Midbrain (tissue), 1 donor: ENCODE measurements at places on chromosomes 5 and 9.

- DNase-seq: no peak
Measured at GRCh38 chr5:150246429-150246828, 43.1 kb downstream of the CAMK2A start.

DNA sequence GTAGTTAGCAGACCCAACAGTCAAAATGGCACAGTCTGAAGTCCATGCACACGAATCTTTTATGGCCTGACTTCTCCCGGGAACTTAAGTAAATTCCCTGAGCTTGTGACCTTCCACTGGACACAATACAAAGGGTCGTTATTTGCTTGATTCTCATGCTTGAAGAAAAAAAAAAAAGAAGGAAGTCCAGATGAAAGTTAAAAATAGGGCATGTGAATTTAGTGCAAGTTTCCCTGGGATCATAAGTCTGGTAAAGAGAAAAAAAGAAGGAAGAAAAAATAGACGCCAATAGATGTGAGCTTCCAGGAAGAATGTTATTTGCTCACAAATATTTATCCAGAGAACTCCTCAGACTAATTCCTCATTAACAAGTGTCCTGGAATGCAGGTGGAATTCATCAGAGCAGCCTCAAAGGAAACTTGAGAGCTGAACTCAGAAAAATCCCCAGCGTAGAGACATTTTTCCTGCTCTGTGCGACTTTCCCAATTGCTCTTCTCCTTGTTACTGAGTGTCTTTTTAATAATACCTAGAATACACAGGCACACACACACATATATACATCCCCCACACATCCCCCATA, 616.3 kb downstream of the EBF1 start:
- no peak for DNase-seq

- no peak for DNase-seq
Measured at GRCh38 chr5:111968459-111968858, 211.5 kb upstream of the NREP start.

DNA sequence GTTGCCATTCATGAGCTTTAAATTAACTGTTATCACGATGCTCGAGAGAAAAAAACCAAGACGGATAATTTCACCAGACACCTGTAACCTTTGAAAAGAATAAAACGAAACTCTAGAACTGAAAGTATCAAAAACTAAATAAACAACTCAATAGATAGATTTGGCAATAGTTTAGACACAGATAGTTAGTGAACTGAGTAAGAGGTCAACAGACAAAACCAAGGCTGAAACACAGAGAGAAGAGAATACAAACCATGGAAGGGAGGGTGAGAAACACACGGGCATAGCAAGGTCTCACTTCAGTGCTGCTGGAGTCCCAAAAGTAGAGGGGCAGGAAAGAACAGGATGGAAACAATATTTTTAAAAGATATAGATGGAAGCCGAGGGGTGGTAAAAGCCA, 3.3 kb upstream of the OR2V1 start:
- DNase-seq: no peak

- DNase-seq: no peak
Measured at GRCh38 chr9:36486329-36486932, 86.3 kb upstream of the MELK start.

DNA sequence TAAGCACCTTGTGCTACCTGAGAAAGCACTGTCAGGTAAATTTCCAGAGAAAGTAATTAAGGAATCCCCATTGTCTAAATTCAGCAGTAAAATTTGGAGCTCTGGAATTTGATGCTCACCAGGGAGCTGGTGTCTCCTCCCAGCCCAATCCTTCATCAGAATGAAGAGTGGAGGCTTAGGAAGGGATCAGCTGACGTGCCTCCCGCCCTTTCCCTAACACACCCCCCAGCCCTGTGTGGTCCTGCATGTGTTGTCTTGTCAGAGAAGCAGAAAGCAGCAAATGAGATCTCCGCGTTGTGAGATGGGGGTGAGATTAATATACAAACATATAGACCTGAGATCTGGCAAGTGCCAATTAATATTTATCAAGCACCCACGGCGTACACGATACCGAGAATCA, 26.9 kb upstream of the BARHL1 start:
- DNase-seq: no peak

DNA sequence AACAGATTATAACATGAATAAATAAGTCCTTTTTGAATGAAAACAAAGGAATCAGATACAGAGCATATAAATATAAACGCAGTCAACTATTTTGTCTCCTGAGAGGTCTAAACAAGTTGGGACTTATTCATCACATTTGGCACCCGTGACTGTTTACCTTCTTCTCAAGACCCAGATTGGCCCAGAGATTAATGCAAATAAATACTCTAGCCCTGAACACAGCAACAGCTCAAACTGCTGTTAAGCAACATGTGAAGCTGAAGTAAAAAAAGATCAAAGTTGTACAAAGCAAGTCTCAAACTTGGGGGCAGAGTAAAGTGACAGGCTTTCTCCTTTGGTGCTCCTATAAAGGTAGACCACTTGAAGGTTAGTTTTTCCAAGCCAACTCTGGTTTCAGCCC, 95.0 kb upstream of the NR5A1 start:
- DNase-seq: no peak

DNA sequence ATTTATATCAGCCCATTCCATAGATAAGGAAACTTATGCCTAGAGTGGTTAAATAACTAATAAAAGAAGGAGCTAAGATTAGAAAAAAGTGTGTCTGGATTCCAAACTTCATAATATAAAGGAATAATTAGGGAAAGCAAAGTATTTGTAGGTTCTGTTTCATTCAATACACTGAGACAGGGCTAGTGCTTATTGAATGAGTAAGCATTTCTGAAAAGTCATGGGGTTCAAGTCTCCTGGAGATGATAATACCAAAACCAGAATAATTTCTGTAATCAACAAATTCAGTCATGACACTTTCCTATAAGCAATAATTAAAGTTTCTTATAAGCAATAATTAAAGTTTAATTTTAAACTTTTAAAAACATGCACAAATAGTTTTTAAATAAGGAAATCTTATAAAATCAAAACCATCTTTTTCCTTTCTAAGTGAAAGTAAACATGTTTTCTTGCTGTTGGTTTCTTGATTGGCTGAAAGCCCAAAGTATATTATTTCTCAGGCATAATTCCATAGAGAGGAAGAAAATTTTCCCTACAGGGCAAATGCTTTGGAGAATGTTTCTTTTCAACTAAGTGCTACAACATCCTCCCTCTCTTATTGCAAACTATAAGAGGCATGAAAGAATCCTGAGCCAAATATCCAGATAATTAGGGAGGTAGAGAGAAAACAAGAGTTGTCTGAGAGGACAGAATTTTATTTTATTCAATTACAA, 510.2 kb downstream of the PRELID2 start:
- no peak for DNase-seq

GRCh38 chr5:146553446-146553845, 37.5 kb upstream of the GPR151 start:
- DNase-seq: no peak

DNA sequence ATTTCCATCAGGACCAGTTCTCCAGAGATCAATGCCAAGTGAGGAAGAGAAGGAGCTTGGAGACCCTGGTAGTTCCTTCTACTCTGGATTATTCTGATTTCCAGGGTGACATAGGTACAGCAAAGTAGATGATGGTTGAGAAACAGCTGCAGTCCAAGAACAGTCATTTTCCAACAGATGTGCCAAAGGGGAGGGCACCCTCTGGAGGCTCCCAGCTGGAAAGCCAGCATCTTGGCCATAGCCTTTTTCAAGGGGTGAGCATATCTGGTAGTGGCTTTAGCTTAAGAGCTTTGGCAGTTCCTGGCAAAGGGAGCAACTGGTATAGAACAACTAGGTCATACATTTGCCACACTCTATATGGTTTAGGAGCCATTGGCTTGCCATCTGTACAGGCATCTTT, 492.7 kb downstream of the RASEF start:
- DNase-seq: no peak

DNA sequence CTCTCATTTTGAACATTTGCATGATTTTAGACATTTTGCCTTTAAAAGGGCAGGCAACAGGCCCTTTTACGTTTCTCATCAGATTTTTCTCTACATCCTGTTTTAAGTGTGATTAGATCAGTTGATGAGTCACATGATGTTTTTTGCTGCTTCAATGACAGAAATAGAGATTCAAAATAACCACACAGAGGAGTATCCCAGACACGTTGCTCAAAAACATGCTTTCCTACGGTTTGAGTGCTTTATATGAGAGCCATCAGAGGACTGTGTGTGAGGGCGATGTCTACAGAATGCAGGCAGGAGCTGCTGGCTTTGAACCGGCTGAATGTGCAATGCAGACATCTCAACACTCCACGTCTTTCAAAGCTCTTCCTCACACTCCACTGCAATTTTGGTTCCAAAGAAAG, 42.1 kb downstream of the OTULIN start:
- DNase-seq: no peak

DNA sequence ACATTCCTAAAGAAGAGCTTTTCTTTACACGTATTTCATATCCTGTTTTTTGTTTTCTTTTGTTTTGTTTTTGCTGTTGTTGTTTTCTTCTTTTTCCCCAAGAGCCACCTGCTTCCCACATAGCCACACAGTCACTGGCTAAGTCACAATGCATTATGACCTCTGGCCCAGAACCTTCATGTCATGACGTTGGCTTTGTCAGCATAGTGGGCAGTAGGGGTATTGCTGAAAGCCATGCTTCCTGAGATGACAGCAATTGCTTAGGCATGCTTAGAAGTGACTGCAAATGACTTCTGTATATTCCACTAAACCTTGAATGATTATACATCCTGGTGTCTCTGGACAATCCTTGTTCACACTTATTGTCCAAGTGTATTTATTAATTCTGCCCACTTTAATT, 375.8 kb downstream of the TAF11L14 start:
- DNase-seq: no peak

GRCh38 chr9:4667681-4668080, 1.4 kb upstream of the SPATA6L start:
- DNase-seq: no peak

DNA sequence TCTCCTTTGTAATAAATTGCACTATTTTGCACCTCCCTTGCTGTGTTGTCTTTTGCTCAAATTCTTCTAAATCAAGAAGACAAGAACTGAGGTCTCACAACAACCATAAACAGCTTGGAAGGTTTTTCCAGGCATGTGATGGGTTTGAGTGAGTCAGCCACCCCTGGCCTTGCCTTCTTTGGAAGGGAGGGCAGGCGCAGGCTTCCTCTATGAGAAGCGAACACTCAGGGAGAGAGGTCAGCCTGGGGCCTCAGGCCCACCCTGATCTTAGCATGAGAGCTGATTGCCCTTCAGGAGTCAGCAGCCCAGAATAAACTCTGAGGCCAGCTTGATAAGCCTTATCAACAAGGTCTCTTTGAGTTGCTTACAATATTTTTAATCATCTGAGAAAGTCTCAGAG, 31.6 kb downstream of the S1PR3 start:
- DNase-seq: no peak

GRCh38 chr5:122229551-122229950, 82.5 kb upstream of the SNCAIP start:
- no peak for DNase-seq

DNA sequence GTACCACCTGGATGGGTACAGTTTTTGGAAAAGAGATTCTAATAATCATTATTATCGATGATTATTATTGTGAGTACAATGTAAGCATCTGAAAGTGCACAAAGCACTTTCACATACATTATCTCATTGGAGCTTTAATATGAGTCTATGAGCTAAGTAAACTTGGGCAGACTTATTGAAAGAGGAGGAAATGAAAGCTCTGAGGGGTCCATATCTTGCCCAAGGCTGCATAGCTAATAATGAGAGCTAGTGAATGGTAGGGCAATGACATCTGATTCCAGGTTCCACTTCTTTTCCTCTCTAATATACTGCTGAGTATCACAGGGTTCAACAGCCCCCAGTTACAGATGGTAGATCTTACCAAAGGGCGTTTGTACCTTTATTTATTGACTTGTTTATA, 26.1 kb downstream of the TIMD4 start:
- no peak for DNase-seq

DNA sequence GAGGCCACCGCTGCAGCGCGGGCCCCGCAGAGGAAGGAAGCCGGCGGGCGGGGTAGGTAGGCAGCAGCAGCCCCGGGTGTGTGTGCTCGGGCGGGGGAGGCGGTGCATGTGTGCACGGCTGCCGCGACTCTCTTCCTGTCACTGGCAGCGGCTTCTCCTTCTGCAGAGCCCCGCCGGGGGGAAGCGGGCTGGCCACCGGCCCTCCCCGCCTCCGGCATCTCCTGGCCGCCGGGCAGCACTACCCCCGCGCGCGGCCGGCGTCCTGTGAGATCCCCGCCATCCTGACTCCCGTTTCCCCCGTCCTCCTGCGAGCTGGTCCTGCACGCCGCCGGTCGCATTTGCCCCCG, 315 bp downstream of the PIK3R1 start:
- DNase-seq: peak; percentile 57

DNA sequence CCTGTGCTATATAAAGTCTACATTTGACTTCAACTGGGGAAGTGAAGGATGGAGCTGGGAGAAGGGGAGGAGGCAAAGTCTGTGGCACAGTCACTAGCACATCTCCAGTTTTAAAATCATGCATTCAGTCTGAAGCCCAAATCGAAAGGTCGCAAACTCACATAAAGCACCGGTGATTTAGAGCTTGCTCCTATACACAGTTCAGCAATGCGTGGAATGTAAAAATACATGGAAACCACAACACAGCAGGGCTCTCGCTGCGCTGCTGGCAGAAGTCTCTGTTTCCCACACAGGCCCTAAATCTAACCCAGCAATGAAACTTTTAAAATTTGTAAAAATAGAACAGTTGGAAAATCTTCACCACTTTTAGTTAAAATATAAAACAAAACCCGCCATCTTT, 68.2 kb downstream of the EBF1 start:
- DNase-seq: no peak

- no peak for DNase-seq
Measured at GRCh38 chr5:59593439-59594007, 300.0 kb downstream of the PDE4D start.

- DNase-seq: no peak
Measured at GRCh38 chr9:99818500-99818899, 3.2 kb upstream of the NR4A3 start.

DNA sequence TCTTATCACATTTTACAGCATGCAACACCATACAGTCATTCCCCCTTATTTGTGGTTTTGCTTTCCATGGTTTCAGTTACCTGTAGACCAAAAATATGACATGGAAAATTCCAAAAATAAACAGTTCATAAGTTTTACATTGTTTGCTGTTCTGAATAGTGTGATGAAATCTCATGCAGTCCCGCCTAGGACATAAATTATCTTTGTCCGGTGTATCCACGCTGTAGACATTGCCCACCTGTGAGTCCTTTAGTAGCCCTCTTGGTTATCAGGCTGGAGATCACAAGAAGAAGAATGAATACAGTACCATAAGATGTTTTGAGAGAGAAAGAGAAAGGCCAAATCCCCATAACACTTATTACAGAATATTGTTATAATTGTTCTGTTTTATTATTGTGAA, 68.1 kb downstream of the SLC46A2 start:
- no peak for DNase-seq
